ENCODE measurements at places on chromosomes 7 and 10. TPM values are rescaled to one million over a fixed set of nuclear protein-coding genes. Genes with fewer than 3 reads are reported as not detected.

Gene CAV1
- 174 TPM for total RNA-seq

Gene NUPR2
- total RNA-seq = 0.18 TPM

Gene POR
- total RNA-seq = 33.2 TPM

Gene RPA3
- 28.1 TPM for total RNA-seq

Gene MIOS
- total RNA-seq = 32.6 TPM

Gene MSMB
- total RNA-seq = not detected

Gene ITGB8
- 7.5 TPM for total RNA-seq

Gene SMIM30
- 94.7 TPM for total RNA-seq

Gene ST8SIA6
- total RNA-seq = 1.5 TPM

Gene LGI1
- 21.1 TPM for total RNA-seq

Gene TLX1
- not detected for total RNA-seq

Gene CCDC172
- total RNA-seq = not detected

DNA sequence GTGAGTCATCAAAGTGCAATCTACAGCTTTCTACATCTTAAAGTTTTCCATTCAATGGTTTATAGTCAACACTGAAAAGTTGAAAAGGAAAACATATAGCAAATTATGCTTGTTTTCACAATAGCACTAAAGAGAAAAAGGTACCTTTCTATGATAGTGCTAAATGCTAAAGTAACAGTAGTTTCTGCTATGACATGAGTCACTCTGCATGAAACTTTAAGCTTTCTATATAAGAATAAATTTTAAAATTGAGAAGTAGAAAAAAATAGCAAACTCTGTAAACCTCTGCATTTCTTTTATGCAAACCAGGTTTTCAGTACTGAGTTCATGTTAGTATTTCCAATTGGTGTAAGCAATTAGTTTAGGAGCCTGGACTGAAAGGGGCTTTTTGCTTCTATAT, 31.2 kb upstream of the TMEM168 start:
- DNase-seq = no peak

GRCh38 chr7:127391591-127392181, 822 bp downstream of the ZNF800 start:
- peak; percentile 15 for DNase-seq

DNA sequence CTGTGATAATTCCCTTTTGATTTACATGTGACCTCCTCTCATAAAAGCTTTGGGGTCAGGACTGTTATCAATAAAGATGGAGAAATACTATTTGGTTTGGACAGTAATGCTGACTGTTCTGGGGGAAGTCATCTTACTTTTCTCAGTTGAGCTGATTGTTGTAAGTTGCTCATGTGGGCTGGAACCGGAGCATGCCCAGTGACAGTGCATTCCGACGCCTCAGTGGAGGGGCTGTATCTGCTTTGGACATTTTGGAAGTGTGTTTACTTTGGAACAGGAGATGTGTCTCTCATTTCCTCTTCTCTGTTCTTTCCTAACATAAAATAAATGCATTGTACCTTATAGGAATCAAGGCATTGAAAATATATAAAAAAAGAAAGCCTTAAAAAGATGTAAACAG, 30.1 kb downstream of the RBM33 start:
- DNase-seq = no peak

- DNase-seq = no peak
Measured at GRCh38 chr7:93955304-93955703, 33.8 kb downstream of the GNG11 start.

GRCh38 chr7:133117452-133117851, 35.6 kb upstream of the CHCHD3 start:
- DNase-seq = peak; percentile 18

- DNase-seq = no peak
Measured at GRCh38 chr7:132650498-132650897, 74.2 kb upstream of the PLXNA4 start.

DNA sequence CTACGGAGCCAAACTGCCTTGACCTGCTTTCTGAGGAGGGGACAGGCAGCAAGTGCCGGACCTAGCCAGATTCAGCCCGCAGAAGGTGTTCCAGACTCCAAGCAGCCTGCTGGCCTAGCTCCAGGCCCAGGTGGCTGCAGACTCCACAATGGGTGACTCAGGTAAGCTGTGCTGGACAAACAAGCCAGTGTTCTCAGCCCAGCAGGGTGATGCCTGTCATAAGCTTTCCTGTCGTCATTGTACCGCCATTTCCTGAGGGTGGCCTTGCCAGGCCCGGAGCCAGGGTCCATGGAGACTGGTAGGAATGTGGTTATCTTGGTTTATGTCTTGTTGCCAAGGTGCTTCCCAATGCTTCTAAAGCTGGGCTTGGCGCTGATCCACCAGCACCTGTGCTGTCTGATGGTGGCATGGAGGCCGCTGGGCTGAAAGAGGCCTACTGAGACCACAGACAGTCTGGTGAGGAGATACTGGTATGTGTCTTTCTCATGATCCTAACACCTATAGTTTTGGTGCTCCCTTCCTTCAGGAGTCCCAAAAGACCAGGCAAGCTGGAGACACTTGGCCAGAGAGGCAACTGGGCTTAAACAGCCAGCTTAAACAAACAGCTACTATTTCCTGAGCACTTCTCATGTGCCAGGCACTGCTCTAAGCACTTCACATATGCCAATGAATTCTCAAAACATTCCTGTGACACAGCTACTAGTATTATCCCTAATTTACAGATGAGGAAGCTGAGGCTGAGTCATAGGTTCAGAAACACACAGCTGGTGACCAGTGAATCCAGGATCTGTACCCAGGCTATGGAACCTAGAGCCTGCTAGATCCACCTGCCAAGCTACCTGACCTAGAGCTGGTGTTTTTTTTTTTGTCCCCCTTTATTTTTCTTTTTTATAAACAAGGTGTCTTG, 42.0 kb downstream of the ZC3HC1 start:
- DNase-seq = no peak

GRCh38 chr7:2567679-2568278, 9.0 kb downstream of the IQCE start:
- DNase-seq = peak; percentile 75

GRCh38 chr7:19376538-19376937, 231.3 kb upstream of the FERD3L start:
- no peak for DNase-seq

GRCh38 chr10:73359492-73359891, 828 bp upstream of the CFAP70 start:
- DNase-seq = peak; percentile 5

DNA sequence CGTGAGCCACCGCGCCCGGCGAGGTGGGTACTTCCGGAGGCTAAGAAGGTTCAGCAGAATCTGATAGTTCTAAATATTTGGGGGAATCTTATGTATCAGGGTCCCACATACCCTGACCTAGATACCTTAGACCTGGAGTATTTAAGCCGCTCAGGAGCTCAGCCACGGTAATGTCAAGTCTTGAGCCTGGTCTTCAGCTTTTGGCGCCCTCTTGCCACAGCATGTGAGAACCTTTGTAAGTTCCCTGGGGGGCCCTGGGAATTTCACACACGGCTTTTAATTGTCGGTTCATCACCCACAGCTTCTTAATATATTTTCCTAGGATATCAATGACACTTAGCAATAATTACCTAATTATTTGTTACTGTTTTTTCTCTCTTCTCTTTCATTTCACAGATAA, 324.3 kb upstream of the GALNT17 start:
- no peak for DNase-seq

DNA sequence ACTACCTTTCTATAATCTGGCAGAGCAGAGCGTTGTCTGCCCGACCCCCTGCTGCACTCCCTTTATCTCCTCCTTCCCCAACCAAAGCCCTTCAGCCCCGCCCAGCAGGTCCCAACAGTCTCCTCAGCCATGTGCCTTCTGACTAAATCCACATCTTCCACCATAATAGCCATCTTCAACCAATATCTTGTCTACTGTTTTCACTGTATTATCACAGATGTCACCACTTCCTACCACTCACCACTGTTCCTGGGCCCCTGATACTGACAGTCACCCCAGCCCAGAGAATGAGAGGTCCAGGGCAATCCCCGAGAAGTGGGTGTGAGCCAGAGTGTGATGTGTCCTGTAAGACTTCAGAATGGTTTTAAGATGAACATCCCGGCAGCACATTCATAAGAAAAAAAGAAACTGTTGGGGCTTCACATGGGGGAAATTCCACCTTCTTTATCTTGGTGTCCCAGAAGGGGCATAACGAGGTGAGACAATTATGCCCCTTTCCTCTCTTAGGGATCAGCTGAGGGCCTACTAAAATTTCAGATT, 25.3 kb downstream of the CCDC6 start:
- DNase-seq = no peak

DNA sequence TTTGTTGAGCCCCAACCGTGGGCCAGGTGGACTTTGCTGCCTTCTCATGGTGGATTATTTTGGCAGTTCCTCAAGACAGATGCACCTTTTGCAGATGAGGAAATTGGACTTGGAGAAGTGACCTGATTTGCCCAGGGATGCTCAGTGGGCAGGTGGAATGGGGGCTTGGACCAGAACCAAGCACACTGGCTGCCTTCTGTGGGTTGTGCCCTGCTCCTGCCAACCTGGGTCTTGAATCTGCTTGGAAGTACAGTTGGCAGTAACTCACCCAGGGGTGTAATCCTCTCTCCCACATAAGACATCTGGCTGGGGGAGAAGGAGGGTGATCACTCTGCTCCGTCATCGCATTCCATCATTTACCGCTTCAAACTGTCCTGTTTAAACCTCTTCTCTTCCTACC, 110.5 kb upstream of the GPR26 start:
- no peak for DNase-seq

GRCh38 chr10:92790440-92790839, 57.9 kb upstream of the EXOC6 start:
- DNase-seq = peak; percentile 25

- DNase-seq = no peak
Measured at GRCh38 chr10:130934293-130935127, 377.0 kb downstream of the TCERG1L start.

GRCh38 chr10:22002591-22003176, 846 bp downstream of the DNAJC1 start:
- DNase-seq = peak; percentile 74

DNA sequence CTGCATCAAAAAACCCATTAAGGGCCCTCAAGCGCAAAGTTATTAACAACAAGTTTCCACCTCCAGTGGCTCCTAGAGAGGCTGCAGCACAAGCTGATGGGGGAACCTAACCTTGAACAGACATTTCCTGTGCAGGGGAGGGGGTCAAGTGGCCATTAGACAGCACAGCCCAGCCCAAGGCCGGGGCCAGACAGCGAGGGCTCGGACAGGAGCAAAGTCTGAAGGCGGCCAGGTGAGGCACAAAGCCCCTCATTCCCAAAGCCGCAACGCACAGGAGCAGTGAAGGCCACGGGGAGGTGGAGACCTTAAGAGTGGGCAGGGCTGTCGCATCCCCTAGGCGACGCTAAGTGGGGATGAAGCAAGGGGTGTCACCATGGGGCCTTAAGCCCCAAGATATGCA, 73.2 kb upstream of the ZNF746 start:
- no peak for DNase-seq

DNA sequence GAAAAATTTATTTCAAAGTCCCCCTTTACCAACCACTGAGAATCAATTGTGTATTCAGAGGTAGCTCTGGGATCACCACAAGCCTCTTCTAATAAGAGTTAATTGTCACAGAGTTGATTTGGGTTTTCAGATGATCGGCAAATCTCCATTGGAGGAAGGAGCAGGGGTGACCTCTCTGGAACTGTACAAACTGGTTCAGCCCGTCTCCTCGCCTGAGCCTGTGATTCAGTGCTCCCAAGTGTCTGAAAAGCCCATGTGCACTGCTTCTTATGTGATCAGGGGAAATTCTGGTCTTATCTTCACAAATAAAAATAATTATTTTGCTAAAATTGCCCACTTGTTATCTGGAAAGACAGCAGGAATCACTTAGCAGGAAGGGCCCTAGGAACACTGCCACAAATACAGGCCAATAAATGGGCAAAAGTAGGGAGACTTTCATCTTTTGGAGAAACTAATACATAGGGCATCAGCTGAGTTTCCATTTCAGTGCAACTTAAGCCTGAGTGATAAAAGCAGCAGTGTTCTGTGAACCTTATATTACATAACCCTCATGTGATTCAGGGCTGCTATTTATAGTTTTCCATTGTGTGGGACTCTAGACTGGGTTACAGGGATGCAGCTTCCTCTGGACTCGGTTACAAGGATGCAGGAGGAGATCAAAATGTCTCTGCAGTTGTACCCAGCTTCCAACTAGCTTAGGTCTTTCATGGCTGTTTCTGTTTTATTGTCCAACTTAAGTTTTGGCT, 32.3 kb downstream of the CDK1 start:
- peak; percentile 79 for DNase-seq

- no peak for DNase-seq
Measured at GRCh38 chr10:128860574-128860973, 606.5 kb upstream of the MGMT start.

- no peak for DNase-seq
Measured at GRCh38 chr10:31011665-31012022, 20.0 kb downstream of the ZNF438 start.

Data from muscle of leg (tissue), 16 donors.